Jurkat, Clone E6-1 (cell line): ENCODE measurements at places on chromosomes 3 and 15.

- DNase-seq = peak; percentile 32
Observed at GRCh38 chr3:9951962-9952805, at the start of gene PRRT3. Gene PRRT3, minus strand, starts transcription at chr3:9952408. Its CDS starts 2,293 bp downstream, at chr3:9950115.

- peak; percentile 5 for DNase-seq
Observed at GRCh38 chr15:31605467-31605931, 278.9 kb downstream of the KLF13 start.

- DNase-seq = no peak
Observed at GRCh38 chr3:143608966-143609365, 239.3 kb downstream of the SLC9A9 start.

DNA sequence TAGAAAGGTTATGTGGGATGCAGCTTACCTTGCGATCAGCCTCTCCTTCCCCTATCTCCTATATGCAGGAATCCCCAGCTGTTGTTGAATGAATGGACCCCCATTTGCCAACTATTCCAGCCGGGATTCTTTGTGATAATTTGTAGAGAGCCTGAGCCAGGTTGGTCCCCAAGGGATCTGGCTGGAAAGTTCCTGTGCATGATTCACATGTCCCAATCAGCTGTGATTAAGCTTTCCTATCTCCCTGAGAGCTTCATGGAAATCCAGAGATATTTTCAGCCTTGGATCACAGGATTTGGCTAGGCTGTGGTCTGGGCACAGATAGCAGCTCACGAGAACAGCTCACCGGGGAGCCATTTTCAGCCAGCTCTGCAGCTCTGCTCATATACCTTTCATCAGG, 76.7 kb downstream of the ARNT2 start:
- no peak for DNase-seq

DNA sequence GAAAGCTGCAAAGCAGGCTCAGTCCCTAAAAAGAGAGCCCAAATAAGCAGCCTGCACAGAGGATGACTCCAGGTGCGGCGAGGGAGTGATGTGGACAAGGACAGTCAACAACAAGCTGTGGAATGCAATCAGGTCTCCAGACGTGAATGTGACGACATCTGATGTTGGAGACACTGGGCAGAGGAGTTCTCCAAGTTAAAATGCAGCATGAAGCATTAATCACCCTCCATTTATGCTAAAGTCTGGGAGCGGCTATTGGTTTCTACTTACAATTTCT, 316.7 kb downstream of the FGF12 start:
- DNase-seq = no peak

GRCh38 chr3:100024520-100025303, 89.6 kb downstream of the FILIP1L start:
- DNase-seq = no peak

DNA sequence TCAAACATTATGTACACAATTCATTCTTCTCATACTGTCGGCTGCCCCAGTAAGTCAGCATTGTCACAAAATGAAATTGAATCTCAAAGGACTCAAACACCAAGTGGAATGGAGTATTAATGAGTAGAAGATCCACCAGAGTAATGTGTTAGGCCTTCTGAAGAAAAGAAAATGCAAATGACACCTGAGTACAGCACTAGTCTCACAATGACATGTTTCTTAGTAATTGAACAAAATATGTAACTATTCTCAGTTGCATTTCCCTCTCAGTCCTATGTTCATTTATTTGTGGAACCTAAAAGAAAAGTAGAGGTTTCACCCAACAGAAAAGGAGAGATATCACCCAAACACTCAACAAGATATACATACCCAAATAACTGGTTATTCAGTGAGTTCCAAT, 283.9 kb upstream of the THBS1 start:
- DNase-seq = no peak

- no peak for DNase-seq
Observed at GRCh38 chr3:43770426-43771103, 79.8 kb downstream of the ABHD5 start.

DNA sequence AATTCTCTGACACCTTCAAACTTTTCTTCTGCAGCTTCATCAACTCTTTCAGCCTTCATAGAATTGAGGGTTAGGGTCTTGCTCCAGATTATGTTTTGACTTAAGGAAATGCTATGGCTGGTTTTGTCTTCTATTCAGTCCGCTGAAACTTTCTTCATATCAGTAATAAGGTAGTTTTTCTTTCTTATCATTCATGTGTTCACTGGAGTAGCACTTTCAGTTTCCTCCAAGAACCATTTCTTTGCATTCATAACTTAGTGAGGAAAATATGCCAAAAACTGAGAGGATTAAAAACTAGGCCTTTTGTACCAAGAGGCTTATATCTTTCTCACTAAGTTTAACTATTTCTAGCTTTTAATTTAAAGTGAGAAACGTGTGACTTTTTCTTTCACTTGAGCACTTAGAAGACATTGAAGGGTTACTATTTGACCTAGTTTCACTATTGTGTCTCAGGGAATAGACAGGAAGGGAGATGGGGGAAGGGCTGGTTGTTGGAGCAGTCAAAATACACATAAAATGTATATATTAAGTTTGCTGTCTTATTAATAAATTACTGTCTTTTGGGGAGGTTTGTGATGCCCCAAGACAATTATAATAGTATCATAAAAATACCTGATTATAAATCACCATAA, 1110.1 kb downstream of the TBL1XR1 start:
- no peak for DNase-seq

GRCh38 chr15:80904998-80905397, 84.6 kb downstream of the MESD start:
- DNase-seq = no peak

DNA sequence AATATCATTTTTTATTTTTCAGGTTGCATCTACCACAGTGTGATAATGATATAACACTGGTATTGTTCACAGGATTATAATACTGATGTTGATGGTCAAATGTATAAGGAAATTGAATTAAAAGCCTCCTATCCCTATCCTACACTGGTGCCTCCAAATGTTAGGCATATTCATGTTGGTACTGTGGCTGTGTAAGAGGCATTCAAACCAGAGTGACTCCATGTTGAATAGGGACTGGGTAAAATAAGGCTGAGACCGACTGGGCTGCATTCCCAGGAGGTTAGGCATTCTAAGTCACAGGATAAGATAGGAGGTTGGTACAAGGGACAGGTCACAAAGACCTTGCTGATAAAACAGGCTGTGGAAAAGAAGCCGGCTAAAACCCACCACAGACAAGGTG, 68.9 kb upstream of the RNU6-1 start:
- no peak for DNase-seq

- no peak for DNase-seq
Observed at GRCh38 chr3:97439373-97439772, 325.2 kb upstream of the ARL6 start.

GRCh38 chr3:129018751-129019150, 17.6 kb downstream of the EFCC1 start:
- no peak for DNase-seq

GRCh38 chr3:184366619-184367289, 5.2 kb downstream of the POLR2H start:
- no peak for DNase-seq

DNA sequence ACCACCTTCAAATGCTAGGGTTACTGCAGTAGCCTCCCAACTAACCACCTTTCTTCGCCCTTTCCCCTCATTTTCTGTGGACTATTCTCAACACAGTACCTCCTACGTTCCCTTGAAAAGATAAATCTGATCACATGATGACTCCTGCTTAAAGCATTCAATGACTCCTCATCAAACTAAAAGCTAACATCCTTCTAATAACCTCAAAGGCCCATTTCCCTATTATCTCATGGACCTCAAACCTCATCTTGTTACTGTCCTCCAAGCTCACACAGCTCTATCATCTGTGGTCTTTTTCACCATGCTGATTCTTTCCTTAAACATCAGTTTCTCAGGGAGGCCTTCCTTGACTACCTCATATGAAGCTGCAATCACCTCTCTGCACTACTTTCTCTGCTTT, 29.6 kb downstream of the GADL1 start:
- no peak for DNase-seq

- DNase-seq = no peak
Observed at GRCh38 chr3:157135671-157136396, 24.1 kb downstream of the CCNL1 start.

DNA sequence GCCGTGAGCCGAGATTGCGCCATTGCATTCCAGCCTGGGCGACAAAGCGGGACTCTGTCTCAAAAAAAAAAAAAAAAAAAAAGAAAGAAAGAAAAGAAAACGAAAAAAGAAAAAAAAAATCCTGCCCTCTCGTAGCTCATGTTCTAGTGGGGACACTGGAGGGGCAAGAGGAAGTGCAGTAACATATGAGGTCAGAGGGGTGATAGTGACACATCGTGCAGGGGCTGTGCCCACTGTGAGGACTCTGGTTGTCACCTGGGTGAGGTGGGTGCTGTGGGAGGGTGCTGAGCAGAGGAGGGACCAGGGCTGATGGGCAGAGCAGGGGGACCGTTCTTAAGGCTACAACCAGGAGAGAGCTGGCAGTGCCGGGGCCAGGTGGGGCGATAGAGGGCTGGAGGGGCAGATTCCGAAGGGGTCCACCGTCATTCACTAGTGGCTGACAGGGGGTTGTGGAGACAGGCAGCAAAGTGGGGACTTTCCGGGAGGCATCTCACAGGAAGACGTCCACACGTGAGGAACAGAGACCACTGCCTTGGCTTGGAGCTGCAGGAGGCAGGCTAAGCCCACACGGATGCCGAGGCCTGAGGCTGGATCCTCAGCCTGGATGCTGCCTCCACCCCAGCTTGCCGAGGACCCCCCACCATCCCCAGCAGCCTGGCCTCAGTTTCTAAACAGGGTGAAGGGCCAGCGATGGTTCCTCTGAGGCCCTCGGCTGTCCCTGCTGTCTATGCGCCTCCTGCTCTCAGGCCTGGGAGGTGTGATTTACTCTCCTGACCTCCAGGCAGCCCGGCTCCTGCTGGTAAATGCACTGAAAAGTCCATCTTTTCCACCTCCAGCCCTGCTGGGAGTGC, 154.3 kb upstream of the IQSEC1 start:
- DNase-seq = no peak

- DNase-seq = no peak
Observed at GRCh38 chr3:159978353-159978752, 10.3 kb upstream of the IL12A start.

- DNase-seq = no peak
Observed at GRCh38 chr3:52230889-52231499, 5.5 kb upstream of the TLR9 start.

DNA sequence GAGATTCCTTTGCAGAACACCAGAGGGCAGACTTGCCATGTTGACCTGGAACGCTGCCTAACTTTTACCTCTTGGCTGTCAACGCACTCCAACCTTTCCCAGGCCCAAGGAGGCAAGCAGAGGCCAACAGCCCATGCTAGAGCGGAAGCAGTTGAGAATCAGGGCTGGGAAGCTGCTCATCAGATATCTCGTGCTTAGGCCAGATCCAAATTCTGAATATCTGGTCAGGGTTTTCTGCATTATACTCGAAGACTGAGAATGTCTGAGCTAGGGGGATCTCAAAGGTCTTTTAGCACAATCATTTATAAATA, 2.5 kb downstream of the XIRP1 start:
- peak; percentile 75 for DNase-seq

DNA sequence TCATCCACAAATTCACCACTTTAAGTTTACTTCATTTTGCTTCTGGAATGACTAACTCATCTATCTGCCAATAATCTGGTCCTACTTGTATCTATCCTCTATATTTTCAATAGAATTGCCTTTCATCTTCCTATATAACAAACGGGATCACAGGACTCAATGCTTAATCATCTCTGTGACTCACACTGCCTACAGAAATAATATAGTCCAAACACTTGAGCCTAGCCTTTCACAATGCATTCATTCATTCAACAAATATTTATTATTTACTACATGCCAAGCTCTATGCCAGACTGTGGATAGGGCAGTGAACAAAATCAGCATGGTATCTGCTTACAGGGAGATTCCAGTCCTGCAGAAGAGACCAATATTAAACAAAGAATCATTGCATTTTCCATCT, 16.6 kb upstream of the AGTR1 start:
- DNase-seq = no peak

- DNase-seq = no peak
Observed at GRCh38 chr3:167973046-167973445, 122.7 kb downstream of the GOLIM4 start.

- no peak for DNase-seq
Observed at GRCh38 chr3:39118079-39118478, 10.6 kb downstream of the TTC21A start.

- DNase-seq = no peak
Observed at GRCh38 chr3:159923956-159924355, 64.7 kb upstream of the IL12A start.

- DNase-seq = no peak
Observed at GRCh38 chr15:41585127-41586047, 26.4 kb downstream of the TYRO3 start.

DNA sequence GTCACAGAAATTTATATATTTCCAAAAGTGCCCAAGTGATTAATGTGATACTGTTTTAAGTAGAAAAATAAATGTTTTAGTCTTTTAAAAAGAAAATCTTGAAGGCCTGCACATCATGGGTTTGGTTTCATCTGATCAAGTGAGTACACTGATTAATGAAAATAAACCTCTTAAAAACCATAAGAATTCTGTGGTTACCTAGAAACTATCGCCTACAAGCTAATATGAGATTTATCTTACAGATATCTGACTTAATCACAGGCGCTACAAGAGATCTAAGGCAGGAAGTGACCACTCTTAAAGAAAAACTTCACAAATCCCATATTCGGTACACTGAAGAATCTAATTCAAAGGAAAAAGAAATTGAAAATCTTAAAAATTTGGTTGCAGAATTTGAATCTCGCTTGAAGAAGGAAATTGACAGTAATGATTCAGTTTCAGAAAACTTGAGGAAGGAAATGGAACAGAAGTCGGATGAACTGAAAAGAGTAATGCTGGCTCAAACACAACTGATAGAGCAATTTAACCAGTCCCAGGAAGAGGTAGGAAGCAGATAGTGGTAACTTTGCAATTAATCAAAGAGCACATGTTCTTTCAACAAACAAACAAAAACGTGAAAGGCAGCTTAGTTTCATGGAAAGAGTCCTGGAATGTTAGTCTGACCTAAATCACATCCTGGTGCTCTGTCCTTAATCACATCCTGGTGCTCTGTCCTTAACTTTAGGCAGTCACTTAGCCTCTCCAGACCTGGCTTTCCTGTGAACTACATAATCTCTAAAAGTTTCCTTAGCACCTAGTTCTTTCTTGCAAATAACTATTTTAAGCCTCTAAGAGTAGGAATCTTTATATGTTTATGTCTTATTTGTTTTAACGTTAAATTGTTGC, 131.8 kb downstream of the CCNL1 start:
- no peak for DNase-seq

- DNase-seq = no peak
Observed at GRCh38 chr3:136939489-136939888, 18.3 kb upstream of the IL20RB start.

DNA sequence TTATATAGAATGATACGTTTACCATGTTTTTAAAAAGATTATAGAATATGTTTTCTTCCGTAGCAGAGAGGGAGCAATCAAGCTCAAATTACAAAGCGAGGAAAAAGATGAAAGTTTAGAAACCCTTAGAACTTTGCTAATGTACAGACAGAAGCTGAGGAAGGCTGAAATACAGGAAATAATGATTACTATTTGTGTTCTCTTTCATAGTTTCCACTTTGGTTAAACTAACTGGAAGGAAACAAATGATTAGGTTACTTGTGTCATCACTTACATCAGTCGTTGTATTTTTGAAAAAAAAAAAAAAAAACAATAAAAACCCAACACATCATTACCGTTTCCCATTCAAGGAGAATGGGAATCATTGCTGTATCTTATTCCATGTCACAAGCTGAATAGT, 337.8 kb upstream of the CBLB start:
- no peak for DNase-seq

GRCh38 chr3:184022323-184022722, 4.6 kb upstream of the ABCC5 start:
- DNase-seq = no peak
